ENCODE measurements at places on chromosomes 4 and X.

DNA sequence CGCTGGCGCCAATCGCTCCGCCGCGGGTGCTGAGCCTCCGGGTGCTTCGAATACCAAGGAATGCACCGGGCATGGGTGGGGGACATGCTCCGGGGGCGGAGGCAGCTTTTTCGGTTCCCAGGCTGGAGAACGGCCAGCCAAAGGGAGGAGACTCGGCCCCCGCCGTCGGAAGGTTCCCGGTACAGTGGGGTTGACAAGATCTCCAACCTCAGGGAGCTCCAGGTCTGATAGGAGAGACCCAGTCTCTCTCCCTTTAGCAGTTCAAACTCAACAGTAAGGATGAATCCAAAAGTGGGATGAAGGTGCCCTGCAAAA lies 29.1 kb upstream of the BCORL1 start:
- peaks cover 28% of the 10 kb centered on the region for H3K27me3 ChIP-seq
- H3K36me3 ChIP-seq, result no peaks in the 10 kb centered on the region
- H3K4me3 ChIP-seq, result peak overlapping the region; percentile 31
- DNase-seq, result no peak

DNA sequence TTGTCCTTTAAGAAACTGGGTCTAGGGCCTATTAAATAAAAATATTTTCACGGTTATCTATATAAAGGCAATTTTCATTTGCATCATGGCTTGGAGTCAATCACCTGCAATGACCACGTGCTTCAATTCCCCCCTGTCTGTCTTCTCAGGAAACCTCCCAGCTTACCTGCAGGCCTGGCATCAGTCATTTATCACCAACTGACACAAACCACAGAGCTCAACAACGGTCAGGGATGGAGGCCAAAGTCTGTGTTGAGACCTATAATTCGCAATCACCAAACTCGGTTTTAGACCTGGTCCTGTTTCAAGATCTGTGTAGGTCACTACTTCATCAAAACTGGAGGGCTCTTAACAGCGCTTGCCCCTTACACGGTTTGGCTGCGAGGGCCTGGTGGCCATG lies 1.9 kb downstream of the SLC9A7 start:
- no peak overlapping the region for H3K27ac ChIP-seq
- no peak for DNase-seq
- H3K27me3 ChIP-seq, result no peaks in the 10 kb centered on the region
- no peak overlapping the region for H3K4me3 ChIP-seq

- DNase-seq, result no peak
- no peak overlapping the region for H3K27ac ChIP-seq
- no peak overlapping the region for H3K4me3 ChIP-seq
- no peaks in the 10 kb centered on the region for H3K36me3 ChIP-seq
- H3K27me3 ChIP-seq, result no peaks in the 10 kb centered on the region
- H3K4me1 ChIP-seq, result no peaks in the 10 kb centered on the region
These were observed 438.0 kb upstream of the CPEB2 start for GRCh38 chr4:14564281-14564680.

DNA sequence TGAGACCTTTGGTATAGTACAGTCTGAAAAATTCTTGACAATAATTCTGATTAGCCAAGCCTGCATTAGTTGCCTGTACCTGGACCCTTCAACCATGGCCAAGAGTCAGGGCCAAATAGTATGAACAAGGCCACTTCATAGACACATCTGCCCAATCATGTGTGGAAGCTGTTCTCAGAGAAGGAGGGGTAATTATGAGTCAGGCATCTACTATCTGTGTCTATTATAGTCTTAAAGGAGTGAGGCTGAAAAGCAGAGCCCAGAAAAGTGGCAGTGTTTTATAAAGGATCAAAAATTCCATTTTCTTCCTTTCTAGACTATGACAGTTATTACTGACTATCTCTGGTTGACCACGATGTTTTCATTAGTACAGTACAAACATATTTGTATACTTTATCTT lies 5.0 kb upstream of the ADGRL3 start:
- DNase-seq, result no peak
- H3K4me3 ChIP-seq, result no peak overlapping the region
- no peaks in the 10 kb centered on the region for H3K36me3 ChIP-seq
- no peaks in the 10 kb centered on the region for H3K27me3 ChIP-seq

GRCh38 chrX:150574559-150575418 lies 6.4 kb downstream of the MTM1 start:
- no peak for DNase-seq
- H3K27ac ChIP-seq, result no peak overlapping the region
- H3K4me1 ChIP-seq, result no peaks in the 10 kb centered on the region
- H3K36me3 ChIP-seq, result no peaks in the 10 kb centered on the region
- no peaks in the 10 kb centered on the region for H3K27me3 ChIP-seq

GRCh38 chr4:1172971-1173757 lies 781 bp upstream of the SPON2 start:
- H3K27me3 ChIP-seq, result peaks cover 47% of the 10 kb centered on the region
- DNase-seq, result no peak
- no peak overlapping the region for H3K4me3 ChIP-seq
- H3K27ac ChIP-seq, result no peak overlapping the region
